ENCODE measurements at places on chromosomes 5 and 9.

- no peak for DNase-seq
These were observed 87.5 kb downstream of the SECISBP2 start for GRCh38 chr9:89405826-89406225.

- DNase-seq = no peak
These were observed 34.9 kb downstream of the SYK start for GRCh38 chr9:90836411-90837080.

- DNase-seq = no peak
These were observed 286.0 kb upstream of the DAP start for GRCh38 chr5:11047030-11047429.

GRCh38 chr9:16031486-16031885 is 478.6 kb downstream of the CCDC171 start:
- DNase-seq = no peak

DNA sequence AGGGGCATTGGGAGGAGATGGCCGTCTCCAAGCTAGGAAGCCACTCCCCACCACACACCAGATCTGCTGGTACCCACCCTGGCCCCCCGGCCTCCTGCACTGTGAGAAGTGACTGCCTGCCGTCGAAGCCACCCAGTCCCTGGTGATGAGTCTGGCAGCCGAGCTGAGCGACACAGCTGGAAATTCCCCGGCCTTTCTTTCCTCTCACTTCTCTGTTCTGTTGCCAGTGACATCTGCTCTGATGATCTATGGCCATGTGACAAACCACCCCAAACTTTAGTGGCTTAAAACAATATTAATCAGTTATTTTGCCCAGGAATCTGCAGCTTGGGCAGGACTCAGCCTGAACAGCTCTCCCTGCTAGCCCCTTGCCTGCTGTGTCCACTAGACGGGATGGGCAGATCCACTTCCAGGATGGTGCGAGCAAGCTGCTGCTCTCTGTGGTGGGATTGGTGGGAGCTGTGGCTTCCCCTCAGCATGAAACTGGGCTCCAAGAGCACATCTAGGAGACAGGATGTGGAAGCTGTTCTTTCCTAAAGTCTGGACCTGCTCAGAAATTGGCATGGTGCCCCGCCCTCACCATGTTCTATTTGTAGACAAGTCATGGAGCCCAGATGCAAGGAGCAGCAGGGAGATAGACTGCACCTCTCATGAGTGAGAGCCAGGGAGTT is 211.2 kb downstream of the GADD45G start:
- DNase-seq = no peak

DNA sequence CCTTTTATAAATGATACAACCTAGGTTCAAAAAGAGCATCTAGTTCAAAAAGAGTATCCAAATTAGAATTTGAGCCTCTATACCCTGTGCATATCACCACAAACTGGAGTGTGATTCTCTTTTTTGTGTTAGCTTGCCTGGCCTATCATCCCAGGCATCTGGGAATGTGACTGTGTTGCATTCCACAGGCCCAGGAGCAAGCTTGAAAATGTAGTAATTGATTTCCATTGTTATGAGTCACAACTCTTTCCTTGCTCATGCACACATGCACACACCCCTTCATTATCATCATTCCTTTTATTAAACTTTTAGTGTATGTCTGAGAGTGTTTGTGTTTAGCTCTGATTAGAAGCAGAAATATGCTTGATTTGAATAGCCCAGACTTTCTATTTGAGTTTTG is 75.2 kb downstream of the FCHO2 start:
- DNase-seq = no peak

- DNase-seq = no peak
These were observed 4.1 kb upstream of the TOMM5 start for GRCh38 chr9:37596504-37596903.

GRCh38 chr9:76896035-76896434 is 9.9 kb downstream of the PRUNE2 start:
- DNase-seq = no peak

DNA sequence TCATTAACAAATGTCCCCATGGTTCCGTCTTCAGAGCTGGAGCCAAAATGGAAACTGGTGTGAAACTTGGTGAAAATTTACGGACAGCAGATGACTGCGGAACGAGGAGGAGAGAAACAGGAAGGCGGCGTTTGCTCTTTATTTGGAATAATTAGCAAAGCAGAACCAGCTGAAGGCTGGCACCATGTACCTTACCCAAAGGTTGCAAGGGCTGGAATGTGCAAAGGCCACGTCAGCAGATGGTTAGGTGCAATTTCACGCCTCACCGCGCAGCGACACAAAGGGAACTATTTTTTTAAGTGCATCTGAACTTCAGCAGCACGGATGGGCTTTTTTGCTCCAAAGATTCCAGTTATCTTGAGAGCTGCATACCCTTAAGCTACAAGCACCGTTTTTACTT is 127.4 kb downstream of the COL23A1 start:
- no peak for DNase-seq

- DNase-seq = no peak
These were observed 26.7 kb downstream of the UNC5A start for GRCh38 chr5:176836811-176837706.

- DNase-seq = no peak
These were observed 28.4 kb upstream of the TNFSF8 start for GRCh38 chr9:114958844-114959235.

GRCh38 chr9:123812984-123813383 is 116.9 kb downstream of the DENND1A start:
- DNase-seq = no peak

DNA sequence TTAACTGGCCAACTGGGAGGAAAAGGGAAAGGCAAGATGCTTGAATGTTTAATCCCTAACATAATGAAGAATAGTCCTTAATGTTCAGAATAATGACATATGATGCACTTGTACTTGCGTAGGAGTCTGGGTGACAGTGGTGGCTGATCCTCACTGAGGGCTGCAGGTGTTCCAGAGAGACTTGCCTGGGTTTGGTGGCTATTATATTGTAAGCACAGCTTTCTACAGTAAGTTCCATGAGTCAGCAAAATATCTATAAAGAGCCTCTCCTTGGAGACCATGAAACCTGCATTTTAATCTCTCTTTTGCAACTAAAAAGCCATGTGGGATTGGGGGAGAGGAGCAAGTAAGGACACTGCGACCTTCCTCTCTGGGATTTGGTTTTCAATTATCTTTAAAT is 1.9 kb upstream of the NPR2 start:
- DNase-seq = no peak

DNA sequence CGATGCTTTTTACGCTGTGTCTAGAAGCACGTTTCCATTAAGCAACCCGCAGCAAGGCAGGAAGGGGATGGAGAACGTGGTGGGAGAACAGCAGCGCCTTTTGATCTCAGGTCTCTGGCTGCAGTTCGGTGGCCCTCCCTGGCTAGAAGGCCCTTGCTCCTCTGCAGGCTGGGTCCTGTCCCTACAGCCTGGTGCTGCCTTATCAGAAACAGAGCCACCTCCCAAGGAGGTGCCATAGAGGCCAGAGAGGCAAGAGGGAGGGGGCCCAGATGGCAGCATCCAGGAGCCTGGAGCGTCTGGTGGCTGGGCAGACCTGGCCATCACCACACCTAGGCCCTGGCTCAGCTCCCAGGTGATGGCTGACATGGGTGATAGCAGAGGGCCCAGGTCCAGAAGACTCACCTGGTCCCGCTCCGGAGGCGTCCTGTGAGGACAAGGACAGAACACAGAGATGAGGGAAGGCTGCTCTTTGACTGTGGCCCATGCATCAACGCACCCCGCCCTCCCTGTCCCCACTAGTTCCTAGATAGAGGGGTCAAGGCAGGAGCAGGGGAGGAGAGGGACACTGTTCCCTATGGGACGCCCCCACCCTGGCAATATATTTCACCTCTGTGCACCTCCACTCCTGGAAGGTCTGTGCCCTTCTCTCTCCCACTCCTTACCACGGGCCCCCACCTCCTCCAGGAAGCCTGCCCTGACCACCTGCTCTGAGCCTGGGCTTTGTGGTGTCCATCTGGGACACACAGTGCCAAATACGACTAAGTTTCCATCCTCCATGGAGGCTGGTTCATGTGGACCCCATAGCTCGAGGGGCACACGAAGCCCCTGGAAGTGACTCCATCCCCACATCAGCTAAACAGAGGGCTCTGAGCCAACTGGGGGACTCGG is 41.6 kb upstream of the SARDH start:
- DNase-seq = no peak

GRCh38 chr5:107680099-107680498 is 9.4 kb upstream of the EFNA5 start:
- no peak for DNase-seq

DNA sequence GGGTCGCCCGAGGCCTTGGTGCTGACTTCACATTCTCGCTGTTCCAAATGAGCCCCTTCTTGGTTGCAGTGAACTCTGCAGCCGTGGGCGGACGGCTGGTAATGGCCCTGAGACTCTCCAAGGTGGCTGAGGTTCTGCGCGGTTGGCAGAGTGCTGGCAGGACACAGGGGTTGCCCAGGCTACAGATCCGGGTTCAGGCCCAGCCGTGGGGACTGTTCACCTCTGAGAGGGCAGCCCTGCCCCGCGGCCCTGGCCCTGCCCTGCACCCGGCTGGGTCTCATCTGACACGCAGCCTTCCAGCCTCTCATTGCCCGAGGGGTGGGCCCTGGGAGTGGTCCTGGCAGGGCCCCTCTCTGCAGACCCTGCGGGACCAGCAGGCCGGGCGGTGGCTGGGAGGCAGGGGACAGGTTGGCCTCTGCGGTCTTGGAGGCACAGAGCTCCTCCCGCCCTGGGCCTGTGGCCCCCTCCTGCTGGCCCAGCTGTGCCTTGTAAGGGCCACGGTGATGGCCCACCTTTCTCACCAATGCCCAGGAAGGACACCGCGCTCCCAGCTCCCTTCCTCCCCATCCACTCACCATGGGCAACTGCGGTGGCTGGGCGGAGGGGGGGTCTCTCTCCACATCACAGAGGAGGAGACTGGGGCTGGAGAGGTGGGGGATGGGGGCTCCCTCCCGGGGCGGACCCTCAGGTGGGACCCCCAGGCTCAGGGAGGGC is 51.6 kb downstream of the AHRR start:
- DNase-seq = no peak

DNA sequence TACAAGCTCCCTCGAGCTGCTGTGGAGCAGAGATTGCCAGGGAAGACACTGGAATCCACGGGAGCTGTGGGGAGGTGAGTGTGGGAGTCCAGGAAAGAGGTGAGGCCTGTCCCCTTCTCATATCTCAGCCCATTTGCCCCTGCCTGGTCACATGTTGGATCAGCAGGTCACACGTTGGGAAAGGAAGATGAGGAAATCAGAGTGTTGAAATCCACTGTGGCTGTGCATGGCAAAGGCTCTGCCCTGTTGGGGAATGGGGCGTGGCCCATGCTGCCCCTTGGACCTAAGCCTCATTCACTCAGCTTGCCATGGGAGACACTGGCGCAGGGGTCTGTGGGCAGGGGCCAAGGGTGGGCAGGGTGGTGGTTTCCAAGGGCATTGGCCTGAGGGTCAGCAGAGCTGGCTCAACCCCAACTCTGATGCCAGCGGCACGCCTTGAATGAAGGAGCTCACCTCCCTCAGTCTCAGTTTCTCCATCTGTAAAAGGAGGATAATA is 85.4 kb upstream of the CPEB4 start:
- no peak for DNase-seq

DNA sequence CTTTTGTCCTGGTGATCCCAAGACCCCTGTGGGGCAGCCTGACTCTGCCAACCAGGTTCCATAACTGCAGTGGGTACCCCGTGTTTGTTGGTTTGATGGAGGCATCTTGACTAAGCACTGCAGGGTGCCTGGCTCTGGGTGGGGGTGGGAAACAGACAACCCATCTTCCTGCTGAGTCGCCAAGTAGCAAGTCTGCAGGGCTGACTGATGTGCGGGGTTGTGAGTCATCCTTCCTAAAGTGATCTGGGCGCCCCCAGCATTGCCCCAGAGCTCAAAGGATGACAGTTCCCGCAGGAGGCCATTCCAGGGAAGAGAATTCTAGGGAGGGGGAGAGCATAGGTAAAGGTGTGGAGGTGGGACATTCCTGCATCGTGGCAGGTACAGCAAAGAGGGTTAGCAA is 23.5 kb downstream of the DAB2IP start:
- DNase-seq = no peak

DNA sequence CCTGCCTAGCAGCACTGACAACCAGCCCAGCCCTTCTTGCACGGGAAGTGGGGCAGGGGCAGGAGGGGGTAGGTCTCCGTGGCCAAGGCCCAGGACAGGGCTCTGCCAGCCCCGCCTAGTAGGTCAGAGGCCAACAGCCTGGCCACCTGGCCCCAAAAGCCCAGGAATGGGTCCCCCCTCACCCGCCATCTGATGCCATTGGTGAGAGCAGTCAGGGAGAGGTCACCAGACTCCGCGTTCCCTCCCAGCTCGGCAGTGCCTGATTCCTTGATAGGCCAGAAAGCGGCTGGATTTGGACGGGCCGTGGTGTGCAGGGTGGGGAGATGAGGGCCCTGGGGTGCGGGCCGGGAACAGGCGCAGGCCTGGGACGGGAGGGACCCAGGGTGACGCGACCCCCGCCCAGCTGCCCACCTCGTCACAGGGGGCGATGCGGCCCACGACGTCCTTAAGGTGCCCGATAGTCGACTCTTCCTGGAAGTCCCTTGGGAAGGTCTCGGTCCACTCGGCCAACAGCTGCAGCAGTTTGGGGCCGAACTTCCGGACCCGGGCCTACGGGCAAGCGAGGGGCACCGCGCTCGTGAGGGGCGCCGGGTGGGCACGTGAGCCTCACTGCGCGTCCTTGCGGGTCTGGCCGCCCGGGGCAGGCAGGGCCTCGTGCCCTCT is 64.5 kb upstream of the RNF130 start:
- DNase-seq = no peak

- DNase-seq = no peak
These were observed 217.8 kb upstream of the MAST4 start for GRCh38 chr5:66378407-66378806.

- no peak for DNase-seq
These were observed 2348.7 kb upstream of the ACO1 start for GRCh38 chr9:30035761-30036160.

- DNase-seq = no peak
These were observed 107.9 kb downstream of the DCP2 start for GRCh38 chr5:113084402-113085083.

DNA sequence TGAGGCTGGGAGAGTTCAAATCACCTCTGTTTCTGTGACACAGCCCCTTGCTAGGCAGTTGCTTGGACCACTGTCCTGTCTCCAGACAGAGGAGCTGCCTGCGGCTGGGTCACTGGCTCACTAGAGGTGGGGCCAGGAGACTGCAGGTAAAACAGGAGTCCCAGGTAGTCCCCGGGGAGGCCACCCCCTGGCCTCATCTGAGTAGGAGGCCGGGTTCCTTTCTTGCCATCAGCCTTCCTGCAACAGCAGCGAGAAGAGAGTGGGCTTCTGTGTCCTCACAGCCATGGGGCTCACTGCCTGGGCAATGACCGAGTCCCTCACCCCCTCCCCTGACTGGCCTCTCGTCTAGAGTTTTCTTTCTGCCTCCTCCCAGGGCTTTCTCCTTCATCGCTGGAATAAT is 197.5 kb downstream of the CDK5RAP2 start:
- DNase-seq = no peak

All from T follicular helper cell (primary cell).